ELR (cell line): ENCODE measurements at places on chromosomes 2 and 18.

DNA sequence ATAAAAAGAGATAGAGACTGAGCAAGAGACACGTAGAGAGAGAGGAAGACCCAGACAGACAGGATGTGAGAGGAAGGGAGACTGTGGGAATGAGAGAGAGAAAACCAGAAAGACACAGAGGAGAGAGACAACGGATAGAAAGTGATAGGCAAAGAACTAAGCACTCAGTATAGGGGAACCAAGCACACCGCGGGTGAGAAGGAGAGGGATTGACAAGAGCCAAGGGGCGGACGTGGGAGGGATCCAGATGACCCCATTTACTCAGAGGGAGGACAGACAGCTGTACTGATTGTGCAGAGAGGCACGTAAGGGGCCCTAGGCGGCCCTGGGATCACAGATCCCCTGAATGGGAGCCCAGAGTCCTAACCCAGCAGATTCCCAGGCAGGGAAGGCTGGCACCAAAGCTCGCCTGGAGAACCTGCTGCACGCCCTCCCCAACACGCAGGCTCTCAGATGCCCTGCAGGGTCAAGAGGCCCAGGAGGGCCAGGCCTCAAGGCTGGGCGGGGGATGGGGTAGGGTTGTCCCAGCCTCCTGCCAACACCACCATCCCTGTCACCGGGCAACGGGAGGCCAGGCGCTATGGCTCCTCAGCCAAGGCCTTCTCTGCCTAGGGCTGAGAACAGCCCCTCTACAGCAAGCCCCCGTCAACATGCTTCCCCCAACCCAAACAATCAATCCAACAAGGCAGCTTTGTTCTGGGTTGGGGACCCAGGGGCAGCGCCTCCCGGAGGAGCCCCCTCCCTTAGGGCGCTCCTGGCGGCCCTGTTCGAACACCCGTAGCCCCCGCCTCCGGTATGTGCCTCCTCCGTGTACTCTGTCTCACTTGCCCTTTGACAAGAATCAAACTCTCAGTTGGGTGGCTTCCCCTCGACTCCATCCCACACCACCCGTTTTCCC lies 579 bp downstream of the LOXL3 start:
- no peak for DNase-seq

- no peak for DNase-seq
Observed at GRCh38 chr2:11513319-11513718, 20.5 kb upstream of the GREB1 start.

- no peak for DNase-seq
Observed at GRCh38 chr2:47918043-47918442, 11.7 kb upstream of the FBXO11 start.

DNA sequence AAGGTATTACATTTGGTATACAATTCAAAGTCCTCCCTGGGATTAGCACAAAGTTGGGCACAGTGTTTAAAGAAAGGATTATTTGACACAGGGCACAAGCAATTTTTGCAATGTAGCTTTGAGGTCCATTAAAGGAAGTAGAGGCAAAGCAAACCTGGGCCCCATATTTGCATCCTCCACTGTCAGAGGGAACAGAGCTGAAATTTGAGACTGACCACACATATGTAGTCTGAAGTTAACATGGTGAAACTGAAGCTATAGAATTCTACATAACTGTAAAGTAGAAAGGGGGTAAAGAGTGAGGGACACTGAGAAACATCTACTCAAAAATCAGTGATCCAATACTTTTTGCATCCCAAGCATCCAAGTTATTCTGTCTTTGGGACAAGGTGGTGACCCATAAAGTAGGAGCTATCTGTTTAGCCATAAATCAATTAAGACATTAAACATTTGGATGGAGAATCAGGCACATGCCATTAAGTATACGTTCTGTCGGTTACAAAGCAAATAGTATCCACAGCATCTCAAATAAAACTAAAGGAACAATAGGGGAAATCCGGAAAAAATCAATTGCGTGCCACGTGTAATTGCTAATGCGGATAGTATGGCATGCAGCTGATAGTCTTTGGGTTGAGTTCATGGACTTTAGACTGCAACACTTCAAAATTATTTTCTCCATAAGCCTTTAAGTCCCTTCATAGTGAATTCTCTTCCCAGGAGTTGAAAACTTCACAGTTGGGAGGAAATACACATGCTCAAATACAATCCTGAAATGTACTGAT lies 72.6 kb downstream of the PLEKHM3 start:
- DNase-seq = no peak

DNA sequence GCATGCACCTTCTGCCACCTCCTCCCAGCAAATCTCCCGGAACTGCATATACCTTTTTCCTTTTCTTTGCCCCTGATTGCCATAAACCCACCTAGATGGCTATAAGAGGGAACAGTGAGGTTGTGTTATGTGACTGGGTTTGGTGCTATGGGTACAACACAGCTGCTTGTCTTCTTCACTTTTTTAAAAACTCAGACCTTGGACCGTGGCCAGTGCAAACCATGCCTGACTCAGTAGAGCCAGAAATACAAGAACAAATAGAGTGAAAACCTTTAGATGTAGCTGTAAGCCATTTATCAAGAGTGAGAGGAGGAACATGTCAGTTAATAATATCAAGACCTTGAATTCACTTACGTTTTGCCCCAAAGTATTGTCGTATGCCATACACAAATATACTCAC lies 267.4 kb upstream of the CHAC2 start:
- DNase-seq = no peak

- no peak for DNase-seq
Observed at GRCh38 chr2:111708476-111709180, 175.4 kb downstream of the ANAPC1 start.

GRCh38 chr2:119657466-119658145 lies 21.4 kb upstream of the TMEM177 start:
- DNase-seq = no peak

GRCh38 chr2:151878655-151879563 lies 50.7 kb upstream of the ARL5A start:
- DNase-seq = peak; percentile 4

GRCh38 chr18:28359176-28359575 lies 182.2 kb upstream of the CDH2 start:
- DNase-seq = no peak

DNA sequence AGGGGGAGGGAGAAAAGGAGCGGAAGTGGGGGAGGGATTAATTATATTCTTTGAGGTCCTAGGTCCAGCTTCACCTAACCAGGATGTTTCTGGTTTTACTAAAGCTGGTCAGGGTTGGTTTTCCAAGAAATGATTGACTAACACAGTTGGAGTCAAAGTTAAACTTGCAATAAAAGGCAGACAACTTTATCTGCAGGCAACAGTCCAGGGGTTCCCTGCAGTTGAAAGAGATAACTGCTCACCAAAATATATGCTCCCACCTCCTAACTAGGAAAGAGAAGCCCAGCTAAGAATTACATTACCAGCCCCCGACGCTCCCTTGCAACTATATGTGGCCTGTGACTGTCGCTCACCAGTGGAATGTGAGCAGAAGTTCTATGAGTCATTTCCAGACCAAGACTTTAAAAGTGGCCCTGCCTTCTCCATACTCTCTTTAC lies 140.0 kb upstream of the PKDCC start:
- DNase-seq = peak; percentile 35

- no peak for DNase-seq
Observed at GRCh38 chr2:3610881-3611505, 16.1 kb downstream of the COLEC11 start.

GRCh38 chr2:105072039-105072438 lies 34.2 kb downstream of the MRPS9 start:
- no peak for DNase-seq

DNA sequence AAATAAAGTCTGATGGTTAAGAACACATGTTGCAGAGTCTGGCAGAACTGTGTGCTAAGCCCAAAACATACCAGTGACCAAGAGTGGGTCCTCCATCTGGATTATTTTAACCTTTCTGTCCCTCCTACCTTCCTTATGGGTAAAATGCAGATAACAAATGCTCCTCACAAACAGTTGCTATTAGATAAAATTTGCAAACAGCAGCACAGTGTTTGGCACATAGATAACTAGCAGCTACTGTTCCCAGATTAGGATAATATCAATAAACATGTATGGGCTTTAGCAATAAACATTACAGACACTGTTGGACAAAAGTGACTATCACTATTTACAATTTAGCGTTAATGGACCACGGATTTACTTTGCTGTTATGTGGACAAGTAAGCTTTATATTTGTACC lies 154.9 kb downstream of the TCF4 start:
- DNase-seq = no peak

- DNase-seq = peak; percentile 65
Observed at GRCh38 chr2:43225093-43225787, 1.2 kb downstream of the ZFP36L2 start.

DNA sequence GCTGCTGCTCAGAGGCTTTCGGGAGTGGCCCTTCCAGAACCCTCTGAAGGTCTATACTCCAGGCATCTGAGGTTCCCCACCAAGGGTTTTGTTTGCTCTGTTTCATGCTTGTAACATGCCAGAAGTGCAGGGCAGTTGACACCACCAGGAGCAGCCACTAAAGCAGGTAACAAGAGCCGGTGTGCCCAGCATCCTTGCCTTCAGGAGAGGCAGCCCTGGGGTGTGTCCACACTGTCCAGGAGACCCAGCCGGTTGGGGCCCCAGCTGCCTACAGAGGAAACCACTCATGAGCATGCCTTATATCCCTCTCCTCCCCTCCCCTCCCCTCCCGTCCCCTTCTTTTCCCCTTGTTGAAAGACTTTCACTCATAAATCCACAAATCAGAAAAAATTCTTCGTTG lies 93.1 kb downstream of the CD8B2 start:
- DNase-seq = no peak

DNA sequence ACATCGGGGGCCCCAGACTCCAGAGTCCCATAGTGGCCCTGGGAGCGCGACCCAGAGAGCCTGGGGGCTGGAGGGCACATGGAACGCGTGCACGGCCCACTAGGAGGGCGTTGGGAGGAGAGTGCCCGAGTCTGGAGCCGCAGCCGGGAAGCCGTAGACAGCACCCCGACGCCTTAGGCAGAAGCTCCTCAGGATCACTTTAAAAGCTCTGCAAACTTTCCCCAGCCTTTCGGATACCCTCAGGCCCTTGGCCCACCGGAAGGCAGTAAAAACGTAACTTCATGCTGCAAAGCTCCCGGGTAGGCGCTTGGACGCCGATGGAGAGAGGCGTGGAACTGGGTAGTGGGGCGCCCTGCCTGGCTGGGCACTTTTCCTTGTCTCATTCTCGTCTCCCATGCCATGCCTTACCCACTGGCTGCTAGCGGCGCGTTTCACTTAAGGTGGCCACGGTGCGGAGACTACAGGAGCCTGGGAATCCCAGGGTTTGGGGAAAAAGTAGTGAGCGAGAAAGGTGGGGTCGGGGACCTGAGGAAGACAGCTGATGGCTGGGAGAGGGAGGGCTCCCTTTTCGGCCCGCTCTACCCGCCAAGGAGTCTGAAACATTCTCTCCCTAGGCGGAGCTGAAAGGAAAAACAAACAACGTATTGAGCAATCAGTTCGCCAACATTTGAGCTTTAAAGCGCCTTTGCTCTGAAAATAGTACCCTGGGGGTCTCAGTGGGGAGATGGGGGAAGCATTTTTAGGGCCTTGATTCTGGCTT lies 141.8 kb downstream of the MEIS1 start:
- peak; percentile 51 for DNase-seq

GRCh38 chr2:95077861-95078603 lies 43.6 kb downstream of the MRPS5 start:
- no peak for DNase-seq

- DNase-seq = no peak
Observed at GRCh38 chr2:64487256-64488049, 33.5 kb downstream of the LGALSL start.

GRCh38 chr2:12035956-12036639 lies 289.7 kb downstream of the LPIN1 start:
- no peak for DNase-seq

DNA sequence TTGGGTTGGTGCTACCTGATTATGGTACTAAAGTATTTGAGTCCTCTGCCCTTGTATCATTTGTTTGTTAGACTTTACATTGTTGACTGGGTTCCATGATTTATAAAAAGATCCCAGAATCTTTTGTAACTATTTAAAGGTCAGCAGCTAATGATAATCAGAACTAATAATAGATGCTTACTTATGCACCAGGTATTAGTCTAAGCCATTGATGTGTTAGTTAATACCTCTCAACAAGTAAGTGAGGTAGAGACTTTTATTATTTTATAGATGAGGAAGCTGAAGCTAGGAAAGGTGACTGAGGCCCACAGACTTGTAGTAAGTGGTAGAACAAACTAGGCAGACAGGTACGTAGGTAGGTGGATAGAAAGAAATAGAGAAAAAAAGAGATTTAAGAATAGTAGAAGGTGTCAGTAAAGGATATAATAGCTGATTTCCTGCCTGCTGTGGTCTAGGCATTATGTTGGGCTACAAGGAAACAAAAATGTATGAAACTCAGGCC lies 68.1 kb downstream of the CRIM1 start:
- DNase-seq = no peak

DNA sequence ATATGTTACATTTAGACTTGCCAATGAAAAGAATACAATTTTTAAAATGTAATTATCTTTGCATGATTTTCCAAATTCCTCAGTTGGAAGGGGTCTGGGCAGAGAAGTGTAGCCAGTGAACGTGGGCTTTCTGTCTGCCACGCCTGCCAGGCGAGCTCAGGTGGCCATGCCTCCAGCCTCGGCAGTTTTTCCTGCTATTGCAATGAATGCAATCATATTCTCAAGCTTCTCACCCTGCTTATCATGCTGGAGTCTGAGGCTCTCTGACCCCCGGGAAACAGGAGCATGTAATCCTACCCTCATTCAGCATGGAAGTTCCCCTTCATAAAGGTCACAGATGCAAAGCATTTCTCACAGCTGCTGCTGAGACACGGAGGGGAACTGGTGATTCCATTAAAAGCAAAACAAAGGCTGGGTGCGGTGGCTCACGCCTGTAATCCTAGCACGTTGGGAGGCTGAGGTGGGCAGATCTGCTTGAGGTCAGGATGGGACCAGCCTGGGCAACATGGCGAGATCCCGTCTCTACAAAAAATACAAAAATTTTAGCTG lies 154.8 kb downstream of the MBP start:
- DNase-seq = no peak

DNA sequence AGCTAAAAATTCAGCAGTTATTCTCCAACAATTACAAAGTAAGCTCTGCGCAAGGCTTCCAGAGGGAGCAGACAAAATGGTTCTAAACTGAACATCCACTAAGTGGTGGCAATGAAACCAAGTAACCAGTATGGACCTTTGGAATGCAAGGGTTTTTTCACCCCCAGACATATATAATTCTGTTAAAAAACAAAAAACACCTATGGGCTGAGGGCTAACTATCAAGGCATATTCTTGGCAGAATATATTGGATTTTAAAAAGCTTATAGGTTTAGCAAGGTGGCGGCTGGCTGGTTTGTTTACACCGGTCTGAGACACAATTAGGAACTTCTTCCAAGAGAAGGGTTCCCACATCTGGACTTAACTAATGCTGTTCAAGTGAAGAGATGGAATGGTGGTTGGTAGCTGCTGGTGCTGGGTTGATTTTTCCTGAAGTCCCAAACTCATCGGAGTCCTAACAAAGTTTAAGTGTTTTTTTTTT lies 2.8 kb downstream of the ZFP36L2 start:
- peak; percentile 59 for DNase-seq

GRCh38 chr2:24948506-24948905 lies 23.2 kb downstream of the DNAJC27 start:
- no peak for DNase-seq
